CD4-positive, alpha-beta T cell (primary cell): ENCODE measurements at places on chromosomes 4 and X.

- DNase-seq: no peak
Measured at GRCh38 chr4:74197080-74197479, 39.2 kb downstream of the MTHFD2L start.

GRCh38 chrX:8237718-8238117, 66.7 kb upstream of the VCX2 start:
- no peak for DNase-seq

DNA sequence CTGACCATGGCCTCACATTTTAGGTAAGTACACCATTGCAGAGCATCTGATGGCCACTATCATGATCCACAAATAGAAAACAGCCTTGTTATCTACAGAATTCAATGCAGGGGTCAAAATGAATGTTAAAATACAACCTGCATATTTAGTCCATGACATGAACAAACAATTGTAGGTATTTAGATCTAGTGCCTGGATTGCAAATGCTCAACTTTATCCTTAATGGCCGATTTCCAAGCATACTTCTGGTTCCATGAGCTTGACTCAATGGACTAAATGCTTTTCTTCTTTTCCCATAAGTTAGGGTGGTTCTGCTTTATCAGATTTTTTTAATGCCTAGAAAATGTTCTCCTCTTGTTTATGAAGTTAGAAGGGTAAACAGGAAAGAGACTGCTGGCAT, 139.2 kb upstream of the TTC29 start:
- DNase-seq: no peak

- DNase-seq: no peak
Measured at GRCh38 chrX:154840856-154841255, 6.4 kb upstream of the SMIM9 start.

DNA sequence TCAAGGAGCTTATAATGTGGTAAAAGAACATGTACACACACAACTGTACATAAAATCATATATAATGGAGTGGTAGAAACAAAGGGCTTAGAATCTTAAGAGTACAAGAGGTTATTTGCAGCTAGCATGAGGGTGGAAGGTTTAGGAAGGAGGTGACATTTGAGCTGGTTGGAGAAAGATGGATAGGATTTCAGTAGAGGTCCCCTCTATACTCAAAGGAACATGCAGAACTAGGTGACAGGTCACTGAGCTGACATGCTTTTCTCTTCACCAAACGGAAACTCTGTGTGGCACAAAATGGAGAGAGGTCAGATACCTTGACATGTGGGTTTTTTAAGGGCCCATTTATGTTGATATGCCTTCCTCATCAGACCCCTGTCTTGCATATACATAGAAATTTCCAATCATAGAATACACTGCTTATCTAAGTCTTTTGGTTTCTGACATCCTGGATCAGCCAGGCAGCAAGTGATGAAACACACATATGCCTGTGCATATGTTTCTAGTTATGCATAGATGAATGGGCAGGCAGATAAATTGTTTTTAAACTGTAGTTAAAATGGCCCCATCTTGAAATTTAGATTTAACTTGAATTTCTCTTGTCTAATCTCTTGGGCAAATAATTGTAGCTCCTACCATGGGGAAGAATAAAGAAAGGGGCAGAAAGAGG, 29.3 kb downstream of the CLCN5 start:
- DNase-seq: no peak

DNA sequence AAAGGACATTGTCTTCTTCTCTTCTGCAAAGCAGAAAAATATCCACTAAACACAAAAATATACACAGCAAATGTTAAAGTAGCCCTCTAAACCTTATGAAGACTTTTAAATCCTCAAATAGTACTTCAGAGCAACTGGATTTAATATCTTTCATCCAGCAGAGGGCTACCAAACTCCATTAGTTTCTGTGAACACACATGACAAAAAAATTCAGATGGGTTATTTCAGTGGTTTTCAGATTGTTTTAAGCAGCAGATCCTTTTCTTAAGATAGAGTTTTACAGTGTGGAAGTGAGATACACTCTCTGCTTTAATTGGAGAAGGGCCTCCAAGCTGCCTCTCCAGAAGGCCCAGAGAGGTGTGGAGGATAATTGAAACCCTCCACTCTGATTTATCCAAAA, 56.7 kb downstream of the ANK2 start:
- DNase-seq: no peak

GRCh38 chr4:83552924-83553323, 17.0 kb downstream of the GPAT3 start:
- no peak for DNase-seq

GRCh38 chrX:146056511-146057081, 239.0 kb downstream of the SLITRK2 start:
- DNase-seq: no peak

- DNase-seq: no peak
Measured at GRCh38 chrX:66053414-66053813, 13.5 kb upstream of the VSIG4 start.

GRCh38 chrX:107561468-107562215, 66.7 kb upstream of the PRPS1 start:
- DNase-seq: no peak

- no peak for DNase-seq
Measured at GRCh38 chrX:129791336-129791735, 11.6 kb downstream of the SASH3 start.

GRCh38 chr4:177251237-177251636, 58.4 kb upstream of the NEIL3 start:
- no peak for DNase-seq

GRCh38 chrX:132689612-132690563, 201.1 kb upstream of the MBNL3 start:
- DNase-seq: no peak

GRCh38 chrX:121571333-121571732, 523.9 kb downstream of the GLUD2 start:
- DNase-seq: no peak
